ENCODE measurements at places on chromosomes 12 and 14. TPM values are rescaled to one million over a fixed set of nuclear protein-coding genes. Genes with fewer than 3 reads are reported as not detected.

AVPR1A gene
- total RNA-seq: not detected

EPYC gene
- not detected for total RNA-seq

FAM161B gene
- 3.3 TPM for total RNA-seq

GNB3 gene
- total RNA-seq: 21.2 TPM

STXBP6 gene
- 7.2 TPM for total RNA-seq

MOK gene
- 16.7 TPM for total RNA-seq

HCAR3 gene
- not detected for total RNA-seq

ANO2 gene
- total RNA-seq: 1.9 TPM

ART4 gene
- total RNA-seq: not detected

All from neural crest cell (in vitro differentiated cells).